AG10803 (cell line): ENCODE measurements at places on chromosomes 2 and 18.

DNA sequence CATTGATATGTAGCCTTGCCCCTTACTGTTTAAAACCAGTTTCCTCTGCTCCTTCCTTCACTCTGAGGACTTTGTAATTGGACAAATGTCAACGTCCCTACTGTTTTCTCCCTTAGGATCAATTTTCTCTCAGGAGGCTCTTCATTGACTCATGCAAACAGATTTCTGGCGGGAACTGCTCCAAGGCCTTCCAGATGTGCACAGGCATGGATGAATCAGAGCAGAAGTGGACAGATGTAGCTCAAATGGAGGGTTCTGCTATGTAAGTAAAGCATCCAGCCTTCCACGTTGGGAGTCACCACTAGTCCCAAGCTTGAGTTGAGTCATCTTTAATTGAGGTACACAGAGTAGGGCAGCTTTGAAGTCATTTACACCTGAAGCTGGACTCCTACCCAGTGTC lies 34.1 kb upstream of the ZDBF2 start:
- peak; percentile 33 for DNase-seq

GRCh38 chr2:1676091-1676912 lies 68.0 kb downstream of the PXDN start:
- DNase-seq: no peak

- peak; percentile 33 for DNase-seq
Observed at GRCh38 chr2:120291401-120292311, 39.0 kb downstream of the RALB start.

DNA sequence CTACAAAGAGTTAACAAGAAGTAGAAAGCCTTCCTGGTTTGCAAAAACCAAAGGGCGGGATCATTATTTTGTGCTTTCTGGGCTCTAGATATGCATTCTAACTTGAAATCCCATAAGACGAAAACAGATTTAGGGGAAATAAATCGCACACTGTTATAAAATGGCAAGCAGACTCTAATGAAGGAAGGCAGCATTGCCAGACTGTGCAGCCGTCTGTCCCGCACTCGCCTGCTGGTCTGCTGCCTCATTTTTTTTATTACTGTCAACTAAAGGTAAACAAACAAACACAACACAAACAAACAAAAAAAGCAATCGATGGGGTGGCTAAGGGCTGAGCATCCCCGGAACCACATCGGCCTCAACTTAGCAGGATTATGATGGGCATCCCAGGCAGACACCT lies 24.4 kb downstream of the ZNF521 start:
- DNase-seq: no peak

DNA sequence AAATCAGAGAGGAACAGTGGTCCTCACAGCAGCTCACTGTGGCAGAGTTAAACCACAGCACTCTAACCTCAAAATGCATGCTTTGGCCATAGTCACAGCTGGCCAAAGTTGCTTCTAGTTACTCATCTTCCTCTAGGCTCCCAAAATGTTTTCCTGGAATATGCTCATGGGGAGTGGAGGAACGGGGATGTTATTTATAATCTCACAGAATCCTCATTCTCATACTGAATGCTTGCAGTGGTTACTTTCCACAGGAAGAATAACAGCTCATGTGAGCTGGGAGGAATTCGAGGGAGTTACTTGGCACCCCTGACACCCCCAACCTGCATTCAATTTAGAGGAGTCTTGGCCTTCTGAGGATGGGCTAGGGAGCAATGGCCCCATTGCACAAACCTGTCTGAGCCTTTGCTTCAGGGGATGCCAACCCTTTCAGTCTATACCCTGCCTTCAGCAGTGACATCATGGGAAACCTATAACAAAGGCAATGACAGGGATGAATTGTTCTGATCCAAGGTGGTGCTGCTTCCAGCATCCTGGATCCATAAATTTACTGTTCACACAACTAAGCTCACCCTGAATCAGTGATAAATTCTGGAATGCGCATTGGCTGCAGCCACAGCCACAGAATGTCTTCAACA lies 22.4 kb upstream of the CCBE1 start:
- peak; percentile 97 for DNase-seq

GRCh38 chr2:234676109-234676782 lies 179.4 kb upstream of the ARL4C start:
- no peak for DNase-seq

DNA sequence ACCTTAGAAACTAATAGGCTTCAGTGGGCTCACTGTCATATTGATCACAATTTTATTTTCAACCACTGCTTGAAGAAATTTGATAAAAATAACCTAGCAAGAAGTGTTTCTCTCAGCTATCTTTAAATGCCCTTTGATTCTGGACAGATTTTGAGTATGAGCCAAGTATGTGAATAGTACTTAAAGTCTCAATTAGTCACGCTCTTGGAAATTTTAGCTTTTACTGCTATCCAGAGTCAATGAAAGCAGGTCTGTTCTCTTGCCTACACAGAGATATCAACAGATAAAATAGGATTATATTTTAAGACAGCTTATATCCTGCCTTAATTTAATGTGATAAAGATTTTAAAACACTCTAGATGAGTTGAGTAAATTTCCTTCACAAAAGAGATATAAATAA lies 337.3 kb downstream of the CBLN2 start:
- no peak for DNase-seq

DNA sequence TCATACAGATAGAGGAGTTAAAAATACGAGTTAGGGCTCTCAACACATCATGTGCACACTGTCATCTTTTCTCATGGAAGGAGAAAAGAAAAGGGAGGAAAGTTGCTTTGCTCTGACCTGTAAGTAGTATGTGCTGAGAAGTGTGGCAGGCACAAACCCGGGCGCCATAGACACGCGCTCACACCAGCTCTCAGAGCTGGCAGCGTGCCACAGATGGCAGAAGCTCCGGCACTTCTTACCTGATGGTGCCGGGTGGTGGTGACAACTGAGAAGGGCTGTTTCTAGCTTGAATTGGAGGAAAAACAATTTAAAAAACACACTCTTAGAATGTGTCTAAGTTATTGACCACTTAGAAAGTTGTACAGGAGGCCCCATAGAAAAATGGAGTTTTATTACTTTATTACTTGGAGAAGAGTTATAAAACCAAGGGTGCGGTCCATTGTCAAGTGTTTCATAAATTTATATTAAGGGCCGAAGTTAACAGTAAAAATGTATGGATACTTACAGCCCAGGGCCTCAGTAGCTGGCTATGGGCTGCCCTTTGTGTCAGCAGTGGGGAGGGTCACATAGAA lies 92.2 kb downstream of the DPP4 start:
- DNase-seq: no peak

DNA sequence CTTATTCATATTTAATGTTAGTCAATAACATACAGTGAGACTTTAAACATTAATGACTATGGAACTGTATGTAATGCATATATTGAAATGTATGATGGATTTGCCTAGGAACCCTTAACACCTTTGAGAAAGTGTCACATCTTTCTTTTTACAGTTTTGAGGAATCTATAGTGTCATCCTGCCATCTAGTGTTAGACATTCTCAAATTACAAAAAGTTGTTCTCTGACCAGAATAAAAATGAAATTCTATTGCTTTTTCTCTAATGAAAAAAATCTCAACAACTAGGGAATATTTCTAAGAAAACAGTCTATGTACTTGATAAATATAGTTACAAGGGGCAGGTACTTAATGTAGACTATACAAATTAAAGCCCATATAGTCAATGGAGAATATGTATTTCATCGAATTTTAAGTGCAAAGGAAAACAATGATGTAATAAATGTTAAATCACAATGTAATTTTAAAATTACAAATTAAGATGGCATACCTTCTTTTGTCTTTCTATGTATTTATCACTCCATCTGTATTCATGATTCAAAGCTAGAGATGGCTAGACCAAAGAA lies 5.1 kb upstream of the CALCRL start:
- peak; percentile 23 for DNase-seq

- DNase-seq: peak; percentile 5
Observed at GRCh38 chr2:14358339-14358738, 274.2 kb upstream of the LRATD1 start.

DNA sequence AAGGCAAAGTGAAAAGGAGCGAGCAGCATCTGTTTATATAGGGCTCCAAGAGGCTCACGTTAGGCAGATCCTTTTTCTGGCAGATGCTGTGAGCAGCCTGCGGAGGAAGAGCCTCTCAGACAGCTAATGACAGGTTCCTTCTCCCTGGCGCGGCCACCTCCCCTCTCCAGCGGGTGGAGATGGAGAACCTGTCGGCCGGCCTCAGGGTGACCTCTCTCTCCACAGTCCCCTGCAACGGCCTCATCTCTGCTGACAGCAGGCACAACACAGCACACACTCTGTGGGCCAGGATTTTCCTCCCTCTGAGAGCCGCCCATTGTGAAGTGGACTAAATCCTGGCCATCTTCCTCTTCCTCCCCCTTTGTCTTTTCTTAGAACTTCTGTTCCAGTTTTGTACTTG lies 119.8 kb downstream of the PRKCE start:
- DNase-seq: peak; percentile 34

DNA sequence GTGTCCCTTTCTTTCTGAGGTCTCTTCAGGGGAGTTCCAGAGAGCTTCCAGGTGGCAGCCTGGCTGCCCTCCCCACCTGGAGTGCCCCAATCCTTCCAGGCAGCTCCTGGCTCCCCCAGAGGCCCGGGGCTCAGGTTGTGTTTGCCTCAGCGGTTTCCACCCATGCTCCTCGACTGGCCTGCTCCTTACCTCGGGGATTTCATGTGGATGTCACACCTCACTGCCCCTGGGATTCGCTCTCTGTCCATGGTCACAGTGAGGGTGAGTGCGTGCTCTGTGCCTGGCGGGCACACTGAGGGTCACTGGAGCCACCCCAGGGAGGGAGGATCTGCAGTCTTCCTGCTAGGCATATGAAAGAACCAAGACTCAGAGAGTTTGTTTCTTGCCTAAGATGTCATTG lies 2.1 kb upstream of the TOGARAM2 start:
- DNase-seq: no peak

DNA sequence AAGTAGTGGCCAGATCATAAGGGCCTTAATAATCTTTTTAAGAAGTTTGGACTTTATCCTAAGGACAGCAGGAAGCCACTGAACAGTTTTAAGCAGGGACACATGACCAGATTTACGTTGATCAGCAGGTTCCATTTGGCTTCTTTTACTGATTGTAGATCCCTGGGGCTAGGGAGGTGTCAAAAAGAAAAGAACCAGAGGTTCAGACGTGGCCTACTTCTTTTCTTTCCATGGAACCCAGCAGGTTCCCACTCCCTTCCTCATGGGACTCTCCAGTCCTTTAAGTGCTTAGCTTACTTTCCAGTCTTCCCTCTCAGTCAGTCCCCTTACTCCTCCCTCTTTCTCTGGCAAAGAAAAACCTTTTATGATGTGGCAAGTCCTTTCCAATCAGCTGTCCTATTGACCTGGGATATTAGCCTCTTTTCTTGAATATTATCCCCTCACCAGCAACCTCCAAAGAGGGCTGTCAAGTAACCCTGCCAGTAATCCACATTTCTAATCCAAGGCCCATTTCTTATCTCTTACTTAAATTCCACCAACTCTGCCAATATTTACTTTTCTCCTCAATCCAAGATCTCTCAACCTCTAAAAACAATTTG lies 33.5 kb downstream of the NHEJ1 start:
- no peak for DNase-seq

GRCh38 chr18:27685807-27686412 lies 491.0 kb downstream of the CDH2 start:
- peak; percentile 42 for DNase-seq

- DNase-seq: peak; percentile 38
Observed at GRCh38 chr18:24488824-24489493, 28.5 kb downstream of the HRH4 start.
